GM23248 (cell line): ENCODE measurements at places on chromosomes 5 and 9. TPM values are rescaled to one million over a fixed set of nuclear protein-coding genes. Genes with fewer than 3 reads are reported as not detected.

DNA sequence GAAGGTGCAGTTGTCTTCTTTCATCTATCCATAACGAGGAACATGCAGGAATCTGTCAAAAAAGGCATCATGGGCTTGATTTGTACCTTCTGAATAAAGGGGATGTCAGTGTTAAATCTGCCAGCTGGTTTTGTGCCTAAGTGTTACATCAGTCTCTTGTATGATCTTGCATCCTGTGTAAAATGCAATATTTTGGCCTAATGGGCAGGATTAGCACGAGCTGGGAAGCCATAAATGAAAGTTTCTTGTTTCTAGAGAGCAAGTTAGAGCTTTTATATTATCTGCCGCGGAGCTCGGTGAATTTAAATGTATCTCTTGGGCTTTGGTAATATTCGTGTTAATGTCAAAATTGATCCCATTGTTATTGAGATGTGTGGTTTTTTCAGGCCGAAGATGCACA lies 526.1 kb upstream of the WWC1 start:
- DNase-seq = no peak

Gene OR1J4
- 0.42 and 0.80 TPM in 2 replicates for polyA plus RNA-seq

Gene DMGDH
- polyA plus RNA-seq = 1.5 and 2.8 TPM in 2 replicates

DNA sequence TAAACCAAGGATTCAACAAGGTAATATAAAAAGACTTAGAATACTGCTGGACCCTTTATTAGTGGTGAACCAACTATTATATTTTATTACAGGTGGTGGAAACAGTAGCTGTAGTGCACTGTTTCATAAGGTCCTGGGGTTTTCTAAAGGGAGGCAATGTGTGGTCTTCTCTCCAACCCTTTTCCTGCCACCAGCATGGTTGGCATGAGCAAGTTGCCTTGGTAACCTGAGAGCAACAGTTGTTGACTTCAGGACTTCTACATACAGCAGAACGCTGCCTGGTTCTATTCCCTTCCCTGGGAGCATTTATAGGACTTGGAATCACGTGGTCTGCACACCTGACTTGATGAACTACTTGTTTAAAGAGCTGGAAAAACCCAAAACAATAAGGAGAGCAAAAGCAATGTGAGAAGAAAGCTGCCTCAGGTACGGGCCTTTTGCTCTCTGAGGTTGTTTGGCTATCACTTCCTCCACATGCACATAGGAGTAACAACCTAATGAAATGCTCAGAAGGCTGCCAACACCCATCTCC lies 81.1 kb upstream of the RAI14 start:
- DNase-seq = no peak

DNA sequence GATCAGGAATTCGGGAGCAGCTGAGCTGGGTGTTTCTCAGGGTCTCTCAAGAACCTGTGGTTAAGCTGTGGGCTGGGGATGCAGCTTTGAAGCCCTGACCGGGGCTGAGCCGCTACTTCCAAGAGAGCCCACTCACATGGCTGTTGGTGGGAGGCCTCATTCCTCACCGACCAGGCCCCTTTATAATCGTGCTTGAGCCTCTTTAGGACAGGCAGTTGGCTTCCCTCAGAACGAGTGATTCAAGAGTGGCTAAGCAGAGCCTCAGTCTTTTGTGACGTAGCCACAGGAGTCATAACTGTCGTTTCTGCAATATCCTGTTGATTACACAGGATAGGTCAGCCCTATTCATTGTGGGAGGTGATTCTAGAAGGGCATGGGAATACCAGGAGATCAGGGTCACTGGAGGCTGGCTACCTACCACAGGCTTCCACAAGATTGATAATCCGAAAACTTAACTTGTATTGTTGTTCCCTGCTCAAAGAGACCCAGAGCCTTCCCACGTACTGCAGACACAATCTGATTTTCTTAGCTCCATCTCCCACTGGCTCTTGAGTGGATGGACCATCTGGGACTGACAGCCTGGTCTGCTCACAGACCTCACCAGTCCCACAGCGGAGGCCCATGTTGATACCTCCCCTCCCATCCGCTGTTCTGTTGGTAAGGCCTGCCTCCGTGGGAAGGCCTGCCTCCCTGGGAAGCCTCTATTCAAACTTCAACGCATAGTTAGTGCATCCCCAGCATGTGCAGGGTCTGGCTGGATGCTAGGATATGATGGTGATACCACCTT lies 3.0 kb upstream of the ERGIC1 start:
- peak; percentile 96 for DNase-seq

Gene EPB41L4A
- polyA plus RNA-seq = 0.42 and 0.76 TPM in 2 replicates

DNA sequence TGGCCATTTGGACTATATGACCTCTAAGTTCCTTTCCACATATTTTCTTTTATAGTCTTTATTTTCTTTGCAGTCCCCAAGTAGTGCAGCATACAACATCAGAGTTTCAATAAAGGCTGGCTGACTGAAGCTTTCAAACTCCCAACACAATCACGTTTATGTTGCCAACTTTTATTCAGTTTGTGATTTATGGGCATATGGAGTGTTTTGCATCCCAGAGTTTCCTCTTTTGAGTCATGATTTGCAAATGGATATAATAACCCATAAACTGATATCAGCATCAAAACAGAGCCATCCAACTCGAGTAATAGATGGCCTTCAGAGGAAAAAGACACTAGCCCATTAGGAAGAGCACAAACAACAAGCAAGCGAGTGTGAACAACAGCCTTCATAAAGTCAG lies 414.0 kb downstream of the ELAVL2 start:
- no peak for DNase-seq

Gene TMEM267
- 47.2 and 49.4 TPM in 2 replicates for polyA plus RNA-seq

Gene ADAMTSL2
- not detected in 2 replicates for polyA plus RNA-seq

- DNase-seq = no peak
Measured at GRCh38 chr5:88741964-88742363, 141.0 kb downstream of the MEF2C start.

Gene SLC46A2
- polyA plus RNA-seq = 0.10 TPM in 1 of 2 replicates, not detected in the other

GRCh38 chr9:129712634-129713401 lies 40.0 kb downstream of the PTGES start:
- DNase-seq = peak; percentile 95

- DNase-seq = no peak
Measured at GRCh38 chr5:7606840-7607465, 211.0 kb downstream of the ADCY2 start.

DNA sequence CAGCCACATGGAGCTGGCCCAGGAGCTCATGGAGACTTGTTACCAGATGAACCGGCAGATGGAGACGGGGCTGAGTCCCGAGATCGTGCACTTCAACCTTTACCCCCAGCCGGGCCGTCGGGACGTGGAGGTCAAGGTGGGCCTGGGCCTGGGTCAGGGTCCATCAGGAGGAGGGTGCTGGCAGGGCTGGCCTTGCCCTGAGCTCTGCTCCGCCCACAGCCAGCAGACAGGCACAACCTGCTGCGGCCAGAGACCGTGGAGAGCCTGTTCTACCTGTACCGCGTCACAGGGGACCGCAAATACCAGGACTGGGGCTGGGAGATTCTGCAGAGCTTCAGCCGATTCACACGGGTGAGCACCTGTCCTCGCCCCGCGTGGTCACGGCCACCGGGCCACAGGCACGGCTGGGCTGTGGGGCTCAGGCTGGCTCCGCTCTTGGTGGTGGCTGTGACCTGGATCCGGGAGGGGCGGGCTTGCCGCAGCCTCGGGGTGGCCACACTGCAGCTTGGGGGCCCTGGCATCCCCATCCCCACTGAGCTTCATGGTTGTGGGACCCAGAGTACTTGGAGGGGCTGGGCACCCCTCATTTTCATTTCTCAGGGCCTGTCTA lies 7.1 kb downstream of the DPP7 start:
- DNase-seq = no peak

DNA sequence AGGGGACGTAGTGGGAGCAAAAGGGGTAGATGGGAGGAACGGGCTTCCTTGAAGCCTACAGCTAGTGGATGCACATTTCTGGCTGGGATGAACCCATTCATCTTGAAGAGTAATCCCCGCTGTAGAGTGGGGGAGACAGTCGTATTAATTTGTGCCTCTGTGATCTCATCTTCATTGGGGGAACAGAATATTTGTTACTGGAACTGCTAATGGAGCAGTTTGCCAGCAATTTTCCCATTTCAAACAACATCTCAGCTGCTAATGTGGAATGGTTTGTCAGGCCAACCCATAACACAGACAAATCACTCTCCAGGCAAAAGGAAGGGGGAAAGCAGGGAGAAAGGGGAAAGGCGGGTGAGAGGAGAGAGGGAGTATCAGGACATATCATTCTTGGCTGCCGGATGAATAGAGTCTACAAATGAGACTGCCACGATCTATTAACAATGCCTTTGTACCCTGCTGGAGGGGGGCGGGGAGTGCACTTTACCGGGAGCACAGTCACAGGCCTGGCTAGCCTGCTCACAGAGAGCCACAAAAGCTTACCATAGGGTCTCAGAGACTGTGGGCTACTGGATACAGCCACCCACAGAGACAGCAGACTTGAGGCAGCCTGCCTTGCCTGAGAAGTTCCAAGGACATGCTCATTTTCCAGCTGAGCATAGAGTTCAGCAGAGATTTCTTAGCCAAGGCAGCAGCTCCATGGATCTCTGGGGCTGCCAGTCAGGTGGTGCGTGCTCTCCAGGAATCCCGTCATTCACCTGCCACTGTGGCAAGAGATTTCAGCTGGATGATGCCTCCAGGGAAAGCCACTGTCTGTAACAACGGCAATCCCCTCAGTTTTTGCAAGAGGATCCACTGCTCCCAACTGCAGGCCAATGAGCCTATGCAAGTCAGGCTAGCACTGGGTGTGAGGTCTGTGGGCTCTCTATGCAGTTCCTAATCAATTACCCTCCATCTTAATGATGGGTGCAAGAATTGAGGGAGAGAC lies 217.7 kb upstream of the PANK3 start:
- no peak for DNase-seq
